Urinary bladder (tissue), 4 donors: ENCODE measurements at places on chromosomes 2 and 18. TPM values are rescaled to one million over a fixed set of nuclear protein-coding genes. Genes with fewer than 3 reads are reported as not detected.

Gene ST6GAL2
- total RNA-seq = 53.2 TPM

Gene CYTIP
- total RNA-seq = 3.4 TPM

Gene NCKAP5
- total RNA-seq = 14.4 TPM

Gene CHMP3
- 69.4 TPM for total RNA-seq

Gene CIB4
- total RNA-seq = not detected

GRCh38 chr2:170086751-170087412, 91.1 kb upstream of the MYO3B start:
- no peak for DNase-seq

GRCh38 chr2:60759654-60760053, 3.6 kb downstream of the PAPOLG start:
- no peak for DNase-seq

GRCh38 chr2:72923833-72924352, 6.6 kb downstream of the EMX1 start:
- no peak for DNase-seq

DNA sequence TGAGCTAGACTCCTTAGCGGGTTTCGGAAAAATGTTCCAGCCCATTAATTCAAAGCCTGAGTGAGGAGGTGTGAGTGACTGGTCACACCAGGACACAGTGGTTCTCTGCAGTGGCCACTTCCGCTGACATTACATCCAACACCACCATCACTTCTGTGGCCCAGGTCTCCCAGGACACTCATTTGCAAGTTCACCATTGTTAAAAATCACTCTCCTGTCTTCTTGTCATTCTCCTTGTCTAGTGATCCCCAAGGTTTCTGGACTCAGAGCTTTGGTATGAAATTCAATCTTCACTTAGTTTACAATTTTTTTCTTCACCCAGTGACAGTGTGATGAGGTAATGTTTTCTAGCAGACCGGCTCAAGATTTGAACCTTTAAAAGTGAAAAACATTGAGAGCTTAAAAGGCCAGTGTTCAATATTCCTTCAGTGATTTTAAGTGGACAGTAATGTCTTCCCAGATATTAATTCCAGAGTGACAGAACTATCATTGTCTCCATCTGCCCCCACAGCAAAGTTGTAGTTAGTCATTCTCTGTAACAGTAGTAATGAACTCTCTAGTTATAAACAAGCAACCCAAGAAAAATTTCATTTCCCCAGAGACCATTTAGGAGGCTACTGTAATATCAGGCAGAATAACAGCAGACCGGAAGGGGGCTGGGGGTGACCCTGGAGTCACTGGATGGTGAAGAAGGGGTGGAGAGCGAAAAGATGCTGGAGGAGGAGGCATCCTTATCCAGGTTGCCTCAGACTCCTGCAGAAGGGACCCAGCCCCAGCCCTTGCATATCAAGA, 164.9 kb downstream of the GFPT1 start:
- no peak for DNase-seq

DNA sequence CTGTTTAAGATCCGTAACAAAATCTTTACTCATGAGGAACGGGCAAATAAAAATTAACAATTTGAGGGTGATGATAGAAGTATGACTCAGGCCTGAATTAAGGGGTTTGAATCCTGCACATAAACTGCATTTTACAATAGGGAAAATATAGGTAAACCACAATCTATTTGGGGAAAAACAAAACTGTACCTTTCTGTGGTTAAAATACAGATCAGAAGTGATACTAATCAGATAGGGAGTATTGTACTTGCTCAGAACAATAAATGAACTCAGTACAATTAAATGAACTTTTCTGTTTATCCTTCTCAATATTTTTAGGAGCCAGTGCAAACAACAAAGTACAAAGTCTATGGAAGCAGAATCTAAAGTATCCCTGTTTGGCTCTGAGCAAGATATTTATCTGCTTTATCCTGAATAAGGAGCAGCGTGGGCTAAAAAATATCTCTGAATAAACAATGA, 287.3 kb downstream of the ZNF385B start:
- no peak for DNase-seq

GRCh38 chr2:201768918-201769317, 11.8 kb downstream of the ALS2 start:
- no peak for DNase-seq

GRCh38 chr18:14925281-14925709, 177.3 kb downstream of the ANKRD30B start:
- DNase-seq = no peak

- DNase-seq = no peak
Measured at GRCh38 chr2:219538504-219538951, 5.1 kb downstream of the CHPF start.

DNA sequence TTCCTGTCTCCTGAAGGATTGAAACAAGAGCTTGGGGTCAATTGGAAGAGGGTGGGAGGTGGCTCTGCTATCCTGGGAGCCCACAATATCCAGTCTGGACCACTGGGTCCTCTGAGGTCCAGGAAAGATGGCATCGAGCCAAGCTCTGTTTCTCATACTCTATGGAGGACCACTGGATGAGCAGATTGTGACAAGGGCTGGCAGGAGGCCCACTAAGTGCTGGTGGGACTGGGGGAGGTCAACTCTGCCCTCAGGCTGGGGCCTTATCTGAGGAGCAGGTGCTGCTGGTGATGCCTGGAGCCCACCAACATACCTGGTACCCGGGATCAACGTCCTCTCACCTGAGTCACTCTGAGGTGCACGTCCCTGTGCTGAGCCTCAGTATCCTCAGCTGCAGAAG, 142.4 kb downstream of the NDUFA10 start:
- DNase-seq = no peak
